ENCODE measurements at places on chromosomes 5 and 9.

- DNase-seq: no peak
Measured at GRCh38 chr5:68217047-68217355, 1.4 kb downstream of the PIK3R1 start.

- DNase-seq: no peak
Measured at GRCh38 chr5:135434591-135435466, 12.3 kb downstream of the DCANP1 start.

DNA sequence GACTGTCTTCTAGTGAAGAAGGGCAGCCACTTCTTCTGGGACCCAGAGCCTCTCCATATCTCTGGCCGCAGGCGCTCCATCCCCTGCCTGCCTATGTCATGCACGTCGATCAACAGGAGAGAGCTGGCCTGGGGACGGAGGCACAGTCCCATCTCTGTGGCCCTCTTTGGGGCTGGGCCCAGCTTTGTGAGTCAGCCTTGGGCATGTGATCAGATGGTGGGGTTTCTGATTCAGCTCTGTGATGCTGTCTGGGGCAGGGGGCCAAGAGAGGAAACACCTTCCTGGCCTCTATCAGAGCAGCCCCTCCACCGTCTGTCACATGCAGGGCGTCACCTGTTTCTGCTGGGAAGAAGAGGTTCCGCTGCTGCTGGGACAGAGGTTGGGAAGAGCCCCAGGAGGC lies 72.6 kb downstream of the MVB12B start:
- no peak for DNase-seq

- DNase-seq: no peak
Measured at GRCh38 chr5:151082282-151082902, 1.6 kb upstream of the TNIP1 start.

DNA sequence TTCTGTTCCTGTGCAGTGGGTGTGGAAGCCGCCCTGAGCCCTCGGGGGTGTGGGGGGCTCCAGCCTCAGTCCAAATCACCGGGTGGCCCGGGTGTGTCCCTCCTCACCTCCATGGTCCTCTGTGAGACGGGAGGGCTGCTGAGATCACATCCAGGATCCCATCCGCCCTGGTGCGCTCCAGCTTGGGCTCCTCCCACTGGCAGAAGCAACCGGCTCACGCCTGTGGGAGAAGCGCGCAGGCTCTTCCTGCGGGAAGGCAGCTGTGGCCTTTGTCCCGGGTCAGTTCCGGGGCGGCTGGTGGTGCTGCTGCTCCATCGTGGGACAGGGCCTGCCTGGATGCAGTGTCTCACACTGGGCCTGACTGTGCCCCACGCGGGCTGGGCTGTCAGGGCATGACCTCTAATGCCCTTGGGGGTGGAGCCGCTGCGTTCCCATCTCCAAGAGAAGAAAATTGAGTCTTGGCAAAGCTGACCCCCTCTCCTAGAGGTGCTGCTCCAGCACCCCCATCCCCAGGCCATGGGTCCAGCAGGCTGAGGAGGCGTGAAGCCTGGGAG lies 18.5 kb downstream of the OLFM1 start:
- DNase-seq: no peak

DNA sequence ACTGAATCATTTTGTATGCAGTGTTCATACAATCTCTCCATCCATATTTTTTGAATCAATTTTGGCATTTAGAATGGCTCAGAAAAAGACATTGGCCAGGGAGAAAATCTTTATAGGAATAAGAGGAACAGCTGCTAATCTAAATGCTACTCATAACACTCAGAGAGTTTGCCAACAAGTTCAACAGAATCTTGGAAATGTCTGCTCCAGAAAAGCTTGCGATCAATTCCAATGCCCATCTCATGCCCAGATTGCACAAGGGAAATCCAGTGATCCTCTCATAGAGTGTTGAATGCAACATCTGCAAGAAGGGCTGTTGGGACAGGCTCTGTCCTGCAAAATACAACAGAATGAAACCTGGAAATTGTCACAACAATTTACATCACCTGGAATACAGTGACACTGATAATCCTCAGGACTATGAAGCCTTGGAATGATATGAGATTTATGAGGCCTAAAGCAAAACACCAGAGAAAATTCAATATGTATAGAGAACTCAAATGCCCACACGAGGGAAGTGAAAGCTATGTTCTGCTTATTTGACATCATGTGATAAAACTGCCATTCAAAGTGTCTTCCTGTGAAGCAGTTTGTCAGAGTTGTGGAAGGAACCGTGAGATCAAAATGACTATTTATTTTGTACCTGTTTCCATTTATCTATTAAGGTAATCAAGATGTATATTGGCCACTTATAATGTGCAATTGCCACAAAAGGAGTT lies 190.1 kb downstream of the PARP8 start:
- DNase-seq: no peak

DNA sequence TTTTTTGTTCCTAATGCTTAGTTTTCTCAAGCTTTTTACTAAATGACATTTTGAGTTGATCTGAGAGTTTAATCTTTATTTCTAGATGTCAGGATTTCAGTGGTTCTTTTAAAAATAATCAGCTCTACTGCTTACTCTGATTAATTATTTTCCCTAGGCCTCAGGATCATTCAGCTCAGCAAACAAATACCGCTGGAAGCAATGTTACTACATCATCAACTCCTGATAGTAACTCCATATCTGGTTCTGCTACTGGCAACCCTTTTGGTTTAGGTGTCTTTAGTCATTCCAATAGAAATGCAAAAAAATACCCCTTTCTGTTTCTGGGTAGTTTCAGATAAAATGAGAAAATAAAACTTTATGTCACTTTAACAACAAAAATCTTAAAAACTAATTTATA lies 5.6 kb upstream of the IDNK start:
- DNase-seq: no peak

- DNase-seq: no peak
Measured at GRCh38 chr9:16450578-16450977, 419.9 kb downstream of the BNC2 start.

- no peak for DNase-seq
Measured at GRCh38 chr5:56359809-56360685, 126.9 kb upstream of the ANKRD55 start.

- DNase-seq: no peak
Measured at GRCh38 chr5:127011961-127012644, 18.3 kb downstream of the MARCHF3 start.

DNA sequence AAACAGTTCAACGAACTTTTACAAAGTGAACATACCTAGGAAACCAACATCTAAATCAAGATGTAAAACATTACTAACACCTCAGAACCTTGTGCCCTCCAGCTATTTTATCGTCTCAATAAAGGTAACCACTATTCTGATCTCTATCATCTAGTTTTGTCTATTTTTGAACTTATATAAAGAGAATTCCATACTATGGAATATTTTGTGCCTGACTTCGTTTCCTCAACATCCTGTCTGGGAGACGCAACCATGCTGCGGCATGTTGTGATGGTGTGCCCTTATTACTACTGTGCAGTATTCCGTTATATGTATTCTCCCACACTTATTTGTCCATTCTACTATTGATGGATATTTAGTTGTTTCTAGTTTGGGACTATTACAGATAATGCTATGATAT lies 99.2 kb downstream of the NR6A1 start:
- DNase-seq: no peak

DNA sequence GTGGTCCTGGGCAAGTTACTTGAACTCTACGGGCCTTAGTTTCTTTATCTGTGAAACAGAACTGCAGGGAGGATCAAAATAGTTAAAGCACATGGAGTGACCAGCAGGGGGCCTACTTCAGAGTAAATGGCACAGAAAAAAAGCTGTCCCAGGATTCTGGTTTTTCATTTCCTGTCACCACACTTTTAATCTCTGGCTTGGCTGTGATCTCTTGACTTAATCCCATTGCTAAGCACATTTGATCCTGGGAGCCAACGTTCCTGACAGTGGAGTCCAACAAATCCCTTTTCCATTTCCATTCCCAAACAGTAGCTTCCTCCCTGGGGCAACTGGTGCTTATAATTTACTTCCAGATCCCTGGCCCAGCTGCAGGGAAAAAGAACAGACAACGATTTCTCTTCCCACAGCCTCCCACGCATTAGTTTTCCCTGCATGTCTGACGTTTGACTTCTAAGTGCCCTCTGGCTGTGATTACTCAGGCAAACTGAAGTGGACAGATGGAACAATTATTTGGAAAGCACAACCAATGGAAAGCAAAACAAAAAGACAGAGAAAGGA lies 136.5 kb upstream of the STK32A start:
- no peak for DNase-seq

DNA sequence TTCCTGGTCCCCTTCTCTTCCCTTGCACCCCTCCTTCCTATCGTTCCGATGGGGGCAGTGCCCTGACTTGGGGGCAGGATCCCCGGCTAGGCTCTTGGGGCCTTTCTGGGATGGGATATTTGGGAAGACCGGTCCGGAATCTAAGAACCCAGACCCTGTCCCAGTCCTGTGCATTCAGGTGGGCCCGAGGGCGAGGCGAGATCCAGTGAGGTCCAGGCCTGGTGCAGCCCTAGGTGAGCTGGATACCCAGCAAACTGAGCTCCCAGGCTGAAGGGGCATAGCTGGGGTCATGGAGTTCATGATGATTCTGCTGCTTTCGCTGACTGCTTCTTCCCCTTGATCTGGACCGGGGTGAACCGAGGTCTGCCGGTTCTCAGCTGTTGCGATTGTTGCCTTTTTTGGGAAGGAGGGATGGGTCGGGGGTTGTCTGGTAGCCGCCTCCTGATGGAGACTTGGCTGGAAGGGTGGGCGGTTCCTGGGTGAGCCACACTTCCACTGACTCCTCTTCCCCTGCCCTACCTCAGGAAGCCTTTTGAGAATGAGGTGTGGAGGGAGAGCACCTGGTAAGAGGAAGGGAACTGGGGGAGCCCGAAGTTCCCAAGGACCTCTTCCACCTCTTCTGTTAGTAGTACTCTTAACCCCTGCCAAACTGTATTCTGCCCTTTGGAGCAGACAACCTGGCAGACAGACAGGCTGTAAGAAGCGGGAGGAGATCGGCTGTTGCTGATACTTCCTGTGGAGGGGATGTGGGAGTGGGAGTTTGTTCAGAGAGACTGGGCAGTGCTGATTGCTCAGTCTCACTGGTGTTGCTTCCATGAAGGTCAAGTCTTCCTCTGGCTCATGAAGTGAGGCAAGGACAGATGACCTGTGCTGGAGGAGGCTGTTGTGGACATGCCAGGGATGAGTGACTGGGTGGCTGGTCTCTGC lies 1.0 kb downstream of the LRRC8A start:
- DNase-seq: no peak

- DNase-seq: peak; percentile 6
Measured at GRCh38 chr9:114452219-114453165, 52.8 kb downstream of the WHRN start.

- no peak for DNase-seq
Measured at GRCh38 chr5:148972974-148973374, 89.9 kb downstream of the SH3TC2 start.

DNA sequence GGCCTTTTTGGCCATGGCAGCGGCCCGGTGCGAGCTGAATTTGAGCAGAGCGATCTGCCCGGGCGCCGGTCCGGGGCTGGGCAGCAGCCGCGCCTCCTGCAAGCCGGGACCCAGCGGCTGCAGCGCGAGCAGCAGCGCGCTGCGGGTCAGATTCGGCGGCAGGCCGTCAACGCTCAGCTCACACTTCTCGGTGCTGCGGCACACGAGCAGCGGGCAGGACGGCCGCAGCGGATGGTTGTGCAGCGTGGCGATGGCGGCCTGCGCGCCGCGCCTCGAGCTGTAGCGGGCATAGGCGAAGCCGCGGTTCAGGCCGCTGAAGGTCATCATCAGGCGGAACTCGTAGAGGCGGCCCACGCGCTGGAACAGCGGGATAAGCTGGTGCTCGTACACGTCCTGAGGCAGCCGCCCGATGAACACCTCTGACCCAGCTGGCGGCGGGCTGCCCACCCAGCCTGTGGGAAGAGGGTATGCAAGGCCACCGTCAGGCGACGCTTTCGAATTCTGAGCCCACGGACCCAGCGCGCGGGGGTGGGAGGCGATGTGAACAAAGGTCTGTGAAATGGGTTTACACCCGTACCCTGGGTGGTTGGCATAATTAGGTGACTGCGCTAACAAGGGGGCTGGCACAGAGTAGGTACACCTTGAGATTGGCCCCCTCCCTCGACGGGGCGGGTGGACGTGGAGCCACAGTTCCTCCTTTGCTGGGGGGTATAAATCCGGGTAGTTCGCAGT lies 755 bp downstream of the DND1 start:
- DNase-seq: no peak

DNA sequence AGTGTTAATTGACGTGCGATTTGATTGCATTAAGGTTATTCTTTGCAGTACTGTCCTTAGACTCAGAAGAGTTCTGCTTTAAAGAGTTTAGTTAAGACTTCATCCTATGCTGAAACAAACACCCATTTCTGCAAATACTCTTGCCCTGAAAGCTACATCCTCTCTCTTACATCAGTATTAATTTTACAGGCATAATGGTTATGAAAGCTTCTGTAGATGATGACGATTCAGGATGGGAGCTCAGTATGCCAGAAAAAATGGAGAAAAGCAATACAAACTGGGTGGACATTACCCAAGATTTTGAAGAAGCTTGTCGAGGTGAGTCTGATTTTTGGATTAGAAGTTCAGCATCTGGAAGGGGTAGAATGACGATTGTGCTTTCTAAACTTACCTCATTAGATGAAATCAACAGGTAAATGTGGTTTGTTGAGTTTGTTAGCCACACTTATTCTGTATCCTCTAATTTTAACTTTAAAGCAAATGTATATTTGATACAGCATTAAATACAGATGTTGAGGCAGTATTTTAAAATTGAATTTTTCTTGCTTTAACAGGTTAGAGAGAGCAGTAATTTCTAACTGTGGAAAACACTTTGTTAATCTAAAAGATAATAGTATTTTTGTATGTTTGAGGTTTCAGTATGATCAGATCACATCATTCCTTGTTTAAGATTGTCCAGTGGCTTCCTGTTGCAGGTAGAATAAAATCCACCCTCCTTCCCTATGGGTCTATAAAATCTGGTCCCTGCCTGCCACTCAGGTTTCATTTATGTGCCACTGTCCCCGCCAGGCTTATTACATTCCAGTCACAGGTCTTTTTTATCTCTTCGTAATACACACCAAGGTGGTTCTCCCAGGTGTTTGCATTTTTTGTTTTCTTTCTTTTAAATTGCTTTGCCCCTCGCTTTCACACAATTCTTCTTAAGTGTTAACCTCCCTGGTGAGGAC lies 1.3 kb downstream of the NAA35 start:
- no peak for DNase-seq

- DNase-seq: no peak
Measured at GRCh38 chr5:123359454-123360200, 63.6 kb downstream of the CEP120 start.

GRCh38 chr9:135978642-135979546 lies 17.7 kb upstream of the UBAC1 start:
- DNase-seq: no peak

All from stimulated activated CD4-positive, alpha-beta T cell treated with anti-CD3 and anti-CD28 coated beads, Interleukin-12 subunit alpha, Interleukin-12 subunit beta, amount 100 ng/mL, for 24 hours (primary cell).